ENCODE measurements at places on chromosomes 2 and 18. TPM values are rescaled to one million over a fixed set of nuclear protein-coding genes. Genes with fewer than 3 reads are reported as not detected.

OSR1 gene
- total RNA-seq: not detected

GRCh38 chr2:231931481-231931915, 5.3 kb upstream of the NPPC start:
- DNase-seq: no peak

GRCh38 chr2:62099050-62099449, 96.9 kb upstream of the B3GNT2 start:
- DNase-seq: no peak

GRCh38 chr18:76626991-76627390, 131.9 kb upstream of the ZNF516 start:
- no peak for DNase-seq

- DNase-seq: no peak
Observed at GRCh38 chr2:105774781-105775337, 30.1 kb downstream of the NCK2 start.

DNA sequence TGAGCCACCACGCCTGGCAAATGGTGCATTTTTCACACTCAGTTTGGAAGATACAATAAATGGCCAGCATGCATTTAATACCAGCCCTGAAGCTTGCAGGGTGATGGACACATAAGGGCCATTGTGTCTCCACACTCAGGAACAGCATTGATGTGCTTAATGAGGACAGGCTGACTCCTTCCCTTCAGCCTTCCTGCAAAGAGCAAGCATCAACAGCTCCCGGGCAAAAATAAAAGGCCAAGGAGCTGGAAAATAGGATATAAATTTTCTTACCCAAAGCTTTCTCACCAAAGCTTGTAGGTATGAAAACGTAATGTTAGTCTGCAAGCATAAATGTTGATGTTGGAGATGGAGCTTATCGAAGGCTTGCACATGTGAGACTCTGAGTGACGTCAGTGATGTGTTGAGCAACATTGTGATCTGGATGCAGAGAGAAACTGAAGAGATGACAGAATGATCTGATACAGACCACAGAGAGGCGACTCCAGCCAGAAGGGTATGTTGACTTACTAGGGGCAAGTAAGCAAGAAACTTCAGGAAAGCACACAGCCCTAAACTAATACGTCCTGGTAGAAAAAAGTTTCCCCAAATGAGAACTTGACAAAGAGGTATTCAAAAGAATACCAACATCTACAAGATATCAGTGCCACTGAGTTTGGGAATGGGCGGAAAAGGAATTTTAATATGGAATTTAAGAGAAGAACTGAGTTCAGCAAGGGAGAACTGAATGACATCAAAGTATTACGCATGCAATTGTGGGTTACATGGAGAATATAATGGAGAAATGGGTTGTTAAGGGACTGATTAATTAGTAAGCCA, 256.5 kb downstream of the TGIF1 start:
- no peak for DNase-seq

- no peak for DNase-seq
Observed at GRCh38 chr18:69948919-69949537, 1.4 kb upstream of the CD226 start.

DNA sequence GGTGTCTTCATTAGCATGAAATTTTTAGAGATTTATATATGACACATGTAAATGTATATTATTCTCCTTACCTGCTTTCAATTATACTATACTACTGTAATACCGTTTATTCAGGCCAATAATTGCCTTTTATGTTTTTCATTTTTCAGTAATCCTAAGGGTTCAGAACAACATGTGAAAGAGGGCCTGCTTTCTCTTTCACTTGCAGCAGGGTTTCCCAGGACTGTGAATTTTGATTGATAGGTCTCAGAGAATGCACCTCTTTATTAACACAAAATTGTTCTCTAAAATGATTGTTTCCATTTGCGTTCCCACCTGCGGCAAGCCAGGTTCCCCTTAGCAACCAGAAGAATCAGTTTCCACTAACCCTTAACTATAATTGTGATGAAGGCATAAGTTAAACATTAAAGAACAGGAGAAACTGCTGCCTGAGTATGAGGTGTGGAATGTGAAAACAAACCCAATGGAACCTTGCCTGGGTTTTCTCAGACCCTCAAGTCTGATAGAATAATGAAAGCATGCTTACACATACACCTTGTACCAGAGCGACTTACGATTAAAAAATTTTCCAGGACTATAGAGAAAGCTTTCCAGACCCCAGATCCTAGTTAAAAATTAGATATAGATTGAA, 1591.2 kb upstream of the LRRTM1 start:
- DNase-seq: no peak

DNA sequence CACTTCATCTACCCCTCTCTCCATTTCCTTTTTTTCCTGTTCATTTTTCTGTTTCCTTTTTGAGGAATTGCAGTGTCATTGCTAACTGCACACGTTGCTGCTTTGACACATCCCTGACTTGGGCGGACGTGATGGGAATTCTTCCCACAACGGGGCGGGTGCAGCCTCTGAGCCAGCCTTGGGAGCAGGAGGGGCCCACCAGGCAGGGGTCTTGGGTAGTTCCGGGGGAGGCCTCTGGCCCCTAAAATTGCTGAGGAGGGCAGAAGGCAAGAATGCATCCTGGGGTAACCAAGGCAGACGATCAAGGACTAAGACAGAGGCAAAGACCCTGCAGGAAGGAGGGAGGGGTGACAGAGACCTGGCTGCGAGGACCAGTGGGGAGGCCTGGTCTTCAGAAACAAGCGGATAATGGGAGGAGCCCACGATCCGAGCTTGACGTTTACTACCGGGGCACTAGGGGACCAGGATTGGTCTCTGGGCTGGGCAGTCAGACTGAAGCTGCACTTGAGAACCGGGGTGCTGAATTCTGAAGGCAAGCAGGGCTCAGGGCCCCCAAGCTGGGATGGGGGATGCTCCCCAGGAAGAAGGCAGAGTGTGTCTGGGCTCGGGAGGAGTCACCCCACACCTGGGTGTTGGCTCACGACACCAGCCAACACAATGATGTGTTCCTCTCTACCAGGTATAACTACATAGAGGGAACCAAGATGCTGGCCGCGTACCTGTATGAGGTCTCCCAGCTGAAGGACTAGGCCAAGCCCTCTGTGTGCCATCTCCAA, 14.8 kb upstream of the CNDP1 start:
- DNase-seq: no peak

IFIH1 gene
- 50.3 TPM for total RNA-seq

RAPGEF4 gene
- 0.26 TPM for total RNA-seq

- peak; percentile 51 for DNase-seq
Observed at GRCh38 chr2:15560988-15561573, at the start of gene NBAS. NBAS (minus strand) TSS chr2:15561334; CDS start chr2:15561304, 30 bp downstream.

DNA sequence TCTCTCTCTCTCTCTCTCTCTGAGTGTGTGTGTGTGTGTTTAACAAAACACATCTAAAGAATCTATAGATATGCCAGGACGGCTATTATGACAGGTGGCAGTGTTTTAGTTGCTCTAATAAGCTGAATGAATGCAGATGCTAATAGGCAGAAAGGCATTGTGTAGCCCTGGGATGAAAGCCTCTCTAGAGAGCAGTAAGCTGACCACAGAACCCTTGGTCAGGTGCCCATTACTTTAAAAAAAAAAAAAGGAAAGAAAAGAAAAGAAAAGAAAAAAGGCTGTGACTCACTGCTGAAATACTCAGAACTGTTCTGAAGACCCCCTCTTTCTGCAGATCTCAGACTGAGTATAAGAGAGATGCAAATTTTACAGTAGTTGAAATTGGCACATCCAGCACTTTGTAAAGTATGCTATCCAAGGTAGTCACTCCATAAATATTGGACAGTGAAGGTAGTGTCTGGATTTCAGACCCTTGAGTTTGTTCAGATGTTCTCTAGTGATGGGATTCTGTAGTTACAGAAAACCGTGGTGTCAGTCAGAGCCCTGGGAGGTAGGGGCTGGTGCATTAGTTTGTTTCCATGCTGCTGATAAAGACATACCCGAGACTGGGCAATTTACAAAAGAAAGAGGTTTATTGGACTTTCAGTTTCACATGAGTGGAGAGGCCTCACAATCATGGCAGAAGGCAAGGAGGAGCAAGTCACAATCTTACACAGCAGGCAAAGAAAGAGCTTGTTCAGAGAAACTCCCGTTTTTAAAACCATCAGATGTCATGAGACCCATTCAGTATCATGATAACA, 30.9 kb downstream of the OSBPL6 start:
- DNase-seq: no peak

DNA sequence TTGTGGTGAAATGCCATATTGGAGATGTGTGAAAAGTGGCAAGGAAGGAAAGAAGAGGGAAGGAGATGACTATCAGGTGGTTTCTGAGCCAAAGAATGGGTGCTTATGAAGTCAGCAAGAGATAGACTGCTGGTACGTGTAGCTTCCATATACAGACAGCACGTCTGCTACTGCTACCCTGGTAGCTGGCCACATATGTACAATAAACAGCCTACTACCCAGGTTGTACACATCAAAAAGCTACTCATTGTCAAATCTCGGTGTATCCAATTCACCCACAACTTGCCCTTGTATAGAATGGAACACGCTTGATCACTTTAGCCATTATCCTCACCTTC, 761.8 kb downstream of the LRRTM4 start:
- DNase-seq: no peak

DNA sequence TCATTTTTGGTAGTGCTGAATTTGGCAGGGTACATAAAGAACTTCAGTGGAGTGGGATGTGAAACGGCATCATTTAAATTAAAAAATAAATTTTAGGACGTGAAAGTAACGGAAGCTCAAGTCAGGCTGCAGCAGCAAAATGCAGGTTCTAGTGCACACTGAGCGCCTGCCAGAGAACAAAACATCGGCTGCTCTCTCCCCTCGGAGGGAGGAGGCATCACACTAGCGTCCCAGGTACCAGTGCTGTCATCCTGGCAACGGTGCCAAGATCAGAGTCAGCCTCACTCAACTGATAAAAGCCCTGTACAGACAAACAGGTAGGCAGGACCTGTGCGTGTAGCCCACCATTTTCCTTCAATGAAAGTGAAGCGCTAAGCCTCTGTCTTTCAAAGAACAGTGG, 261.5 kb downstream of the PTGR3 start:
- no peak for DNase-seq

DNA sequence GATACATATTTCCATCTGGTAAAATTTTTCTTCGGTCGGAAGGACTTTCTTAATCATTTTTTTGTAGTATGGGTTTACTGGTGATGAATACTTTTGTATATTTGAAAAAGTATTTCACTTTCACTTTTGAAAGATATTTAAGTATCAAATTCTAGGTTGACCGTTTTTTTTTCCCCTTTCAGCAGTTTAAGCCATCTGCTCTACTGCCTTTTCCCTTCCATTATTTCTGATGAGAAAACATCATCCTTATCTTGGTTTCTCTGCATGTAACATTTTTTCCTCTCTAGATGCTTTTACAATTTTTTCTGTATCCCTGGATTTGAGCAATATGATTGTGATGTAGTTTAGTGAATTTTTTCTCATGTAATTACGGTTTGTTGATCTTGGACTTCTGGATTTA, 87.0 kb downstream of the MTX2 start:
- no peak for DNase-seq

- DNase-seq: no peak
Observed at GRCh38 chr2:30935795-30936194, 128.5 kb upstream of the CAPN13 start.

DNA sequence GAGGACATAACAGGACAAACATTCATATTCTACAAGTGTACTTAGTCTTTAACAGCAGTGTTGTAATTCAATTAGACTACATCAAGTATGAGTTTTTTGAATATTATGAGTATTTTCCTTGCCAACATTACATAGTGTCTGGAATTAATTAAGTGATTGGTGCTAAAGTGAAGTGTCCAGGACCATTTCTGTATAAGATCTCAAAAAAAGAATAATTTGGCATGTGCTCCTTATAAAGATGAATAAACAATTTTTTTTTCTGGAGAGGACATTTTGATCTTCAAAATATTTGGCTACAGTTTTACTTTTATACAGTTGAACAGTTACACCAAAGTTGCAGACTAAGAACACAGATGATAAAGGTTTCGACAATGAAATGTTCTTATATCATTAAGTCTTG, 15.1 kb upstream of the EPB41L3 start:
- no peak for DNase-seq

DNA sequence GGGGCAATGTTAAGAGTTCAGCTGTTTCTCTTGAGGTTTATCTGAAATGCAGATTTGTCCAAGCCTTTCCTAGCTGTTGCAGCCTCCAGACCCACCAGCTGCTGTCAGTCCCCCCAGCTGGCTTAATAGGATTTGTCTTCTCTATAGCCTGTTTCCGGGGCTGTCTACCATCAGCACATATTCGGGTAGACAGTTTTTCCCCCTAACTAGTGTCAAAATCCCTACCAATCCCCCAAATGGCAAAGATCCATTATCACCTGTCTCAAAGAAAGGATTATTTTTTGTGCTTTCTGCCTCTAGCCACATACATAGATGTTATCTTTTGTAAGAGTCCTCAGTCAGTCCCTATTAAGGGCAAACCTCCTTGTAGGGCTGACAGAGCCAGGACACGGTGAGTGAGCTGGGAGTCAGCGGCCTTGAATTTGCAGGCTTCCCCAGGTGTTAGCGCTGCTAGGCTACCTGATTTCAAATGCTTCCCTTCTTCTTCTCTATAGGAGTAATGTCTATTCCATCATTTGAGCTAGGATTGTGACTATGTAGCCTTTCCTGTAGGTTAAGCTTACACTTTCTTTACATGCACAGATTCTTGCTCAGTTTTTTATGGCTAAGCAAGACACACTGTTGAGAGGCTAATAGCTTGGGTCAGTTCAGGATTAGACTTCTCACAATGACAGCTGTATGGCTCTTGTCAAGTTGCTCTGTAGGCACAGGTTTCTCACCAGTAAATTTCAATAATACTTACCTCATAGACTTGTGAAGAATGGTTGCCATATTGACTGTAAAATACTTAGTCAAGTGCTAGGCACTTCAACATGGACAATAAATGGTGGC, 171.1 kb upstream of the UNC80 start:
- DNase-seq: no peak

DNA sequence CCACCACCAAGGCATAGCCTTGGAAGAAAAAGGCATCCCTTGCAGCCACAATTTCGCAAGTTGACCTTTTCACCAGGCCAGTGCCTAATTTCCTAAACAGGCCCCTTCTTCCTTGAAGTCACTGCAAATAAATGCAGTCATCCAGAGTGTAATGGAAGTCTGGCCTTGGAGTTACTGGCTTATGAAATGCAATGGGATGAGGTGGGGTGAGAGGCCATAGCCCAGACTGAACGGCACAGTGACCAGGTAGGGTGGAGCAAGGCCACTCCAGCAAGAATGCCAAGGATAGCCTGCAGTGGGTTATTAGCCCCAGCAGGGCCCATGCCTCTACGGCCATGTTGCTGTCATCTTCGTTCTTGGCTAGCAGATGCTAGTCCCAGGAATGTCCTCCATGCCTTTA, 68.4 kb downstream of the BCL11A start:
- no peak for DNase-seq

IL36B gene
- not detected for total RNA-seq

DNA sequence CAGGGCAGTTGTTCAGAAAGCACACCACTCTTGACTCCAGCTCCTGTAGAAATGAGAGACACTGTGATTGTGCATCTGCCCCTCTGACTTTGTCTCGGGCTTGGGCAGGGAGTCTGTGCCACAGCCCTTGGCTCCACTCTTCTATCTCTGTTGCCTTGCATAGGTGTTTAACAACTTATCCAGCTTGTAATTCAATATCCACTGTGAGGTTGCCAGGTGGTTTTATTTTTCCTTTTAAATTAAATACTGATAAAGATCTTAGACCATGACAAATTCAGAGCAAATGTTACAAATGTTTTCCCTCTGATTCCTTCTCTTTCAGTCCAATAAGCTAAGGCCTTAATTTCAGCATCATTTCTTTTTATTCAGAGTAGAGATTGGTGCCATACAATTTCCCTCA, 421.7 kb downstream of the STK39 start:
- DNase-seq: no peak

GRCh38 chr2:70870790-70871189, 35.2 kb upstream of the CD207 start:
- no peak for DNase-seq
